Fibroblast of skin of scalp (primary cell): ENCODE measurements at places on chromosomes 5 and 9.

- DNase-seq, result peak; percentile 80
These were observed 170.3 kb downstream of the PDZD2 start for GRCh38 chr5:31809050-31809870.

DNA sequence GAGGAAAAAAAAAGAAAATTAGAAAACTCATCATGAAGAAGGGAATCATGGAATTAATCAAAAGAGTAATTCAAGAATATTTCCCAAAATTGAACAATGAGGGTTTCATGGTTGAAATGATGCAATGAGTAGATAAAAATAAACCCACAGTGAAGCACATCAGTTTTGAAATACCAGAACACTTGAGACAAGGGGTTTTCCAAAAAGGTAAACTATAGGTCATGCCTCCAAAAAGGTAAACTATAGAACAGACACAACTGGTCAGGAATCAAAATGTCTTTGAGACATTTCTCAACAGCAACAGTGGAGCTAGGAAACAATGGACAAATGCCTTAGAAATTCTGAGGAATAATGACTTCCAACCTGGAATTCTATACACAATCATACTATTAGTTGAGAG, 60.2 kb upstream of the PCSK5 start:
- DNase-seq, result no peak

- no peak for DNase-seq
These were observed 77.4 kb upstream of the ADAMTS16 start for GRCh38 chr5:5062525-5063302.

DNA sequence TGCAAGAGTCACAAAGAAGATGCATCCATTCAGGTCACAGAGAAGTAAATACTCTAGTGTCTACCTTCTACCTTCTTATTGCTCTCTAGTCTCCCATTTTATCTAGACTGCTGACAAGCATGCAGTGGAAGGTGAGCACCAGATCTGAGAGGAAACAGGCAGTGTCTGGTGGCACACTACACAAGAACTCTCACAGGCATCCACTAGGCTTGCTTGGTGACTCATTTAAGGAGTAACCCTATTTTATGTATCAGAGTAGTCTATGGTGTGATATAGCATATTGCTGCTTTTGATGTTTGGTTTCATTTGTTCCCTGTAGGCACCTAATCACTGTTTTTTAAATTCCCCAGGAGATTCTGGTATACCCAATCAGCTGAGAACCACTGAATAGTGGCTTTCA, 1.6 kb upstream of the THBS4 start:
- no peak for DNase-seq

- no peak for DNase-seq
These were observed 28.9 kb downstream of the NEURL1B start for GRCh38 chr5:172670005-172670402.

DNA sequence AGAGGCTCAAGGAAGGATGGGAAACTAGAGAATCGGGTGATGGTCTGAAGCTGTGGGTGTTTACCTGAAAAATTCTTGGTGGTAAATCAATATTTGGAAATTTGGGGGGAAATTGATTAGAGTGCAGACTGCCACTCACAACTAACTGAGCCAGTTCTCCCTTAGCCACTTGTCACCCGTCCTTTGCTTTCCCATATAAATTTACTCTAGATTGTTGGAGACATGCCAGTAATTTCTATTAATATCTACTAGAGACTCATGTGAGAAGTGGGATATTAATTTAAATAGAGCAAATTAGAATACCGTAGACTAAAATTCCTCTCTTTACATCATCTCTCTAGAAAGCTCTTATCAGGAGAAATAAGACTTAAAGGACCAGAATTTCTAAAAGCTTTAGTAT, 471.3 kb upstream of the DAB2 start:
- DNase-seq, result no peak

DNA sequence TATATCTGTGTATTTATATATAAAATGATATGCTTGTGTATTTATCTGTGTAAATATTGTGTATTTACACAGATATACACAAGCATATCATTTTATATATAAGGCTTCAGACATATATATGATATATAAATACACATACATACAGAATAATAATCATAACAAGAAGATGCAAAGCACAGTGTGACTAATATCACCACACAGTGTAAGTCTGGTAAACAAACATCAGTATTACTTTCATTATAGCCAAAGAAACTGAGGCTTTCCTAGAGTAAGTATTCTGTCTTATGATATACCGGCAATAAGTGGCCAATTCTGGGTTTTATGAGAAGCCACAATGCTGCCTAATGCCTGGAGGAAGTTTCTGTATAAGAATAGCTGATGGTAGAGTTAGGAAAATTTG, 29.9 kb upstream of the RAPGEF6 start:
- no peak for DNase-seq

GRCh38 chr9:27487128-27487640, 36.9 kb upstream of the IFNK start:
- no peak for DNase-seq

DNA sequence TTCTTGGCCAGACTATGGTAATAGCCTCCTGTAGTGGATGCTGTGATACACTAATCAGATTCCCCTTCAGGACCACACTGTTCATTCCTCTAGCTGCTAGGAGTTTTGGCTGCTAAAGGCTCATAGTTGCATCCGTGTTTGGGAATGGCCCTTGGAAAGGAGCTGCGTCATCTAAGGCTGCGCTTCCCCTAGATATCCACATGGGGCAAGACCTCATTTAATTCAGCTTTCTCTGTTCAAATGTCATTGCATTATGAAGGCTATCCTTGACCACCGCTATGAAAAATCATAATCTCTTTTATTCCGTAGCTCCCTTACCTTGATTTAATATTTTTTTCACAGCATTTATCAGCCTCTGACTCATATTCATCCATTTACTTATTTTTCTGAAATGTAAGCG, 258.3 kb upstream of the NR4A3 start:
- no peak for DNase-seq

- DNase-seq, result peak; percentile 7
These were observed 2.4 kb upstream of the GLT6D1 start for GRCh38 chr9:135641745-135642144.

- DNase-seq, result peak; percentile 68
These were observed 100.4 kb downstream of the TRIM36 start for GRCh38 chr5:115069087-115069968.

DNA sequence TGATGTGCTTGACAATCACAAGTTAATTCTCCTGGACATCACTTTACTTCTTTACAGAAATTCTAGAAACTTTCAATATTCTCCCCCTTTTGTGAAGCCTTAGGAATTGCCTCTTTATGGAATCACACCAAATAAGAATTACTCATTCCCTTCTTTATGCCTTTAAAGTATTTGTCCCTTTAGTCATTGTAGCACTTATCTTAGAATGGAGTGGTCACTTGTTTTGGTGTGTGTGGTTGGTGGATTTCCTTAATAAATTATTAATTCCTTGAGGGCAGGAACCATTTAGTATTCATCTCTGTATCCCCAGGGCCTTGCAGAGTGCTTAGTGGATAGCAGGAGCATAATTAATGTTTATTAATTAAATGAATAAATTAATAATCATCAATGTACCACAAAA, 307.0 kb downstream of the ARRDC3 start:
- peak; percentile 19 for DNase-seq

DNA sequence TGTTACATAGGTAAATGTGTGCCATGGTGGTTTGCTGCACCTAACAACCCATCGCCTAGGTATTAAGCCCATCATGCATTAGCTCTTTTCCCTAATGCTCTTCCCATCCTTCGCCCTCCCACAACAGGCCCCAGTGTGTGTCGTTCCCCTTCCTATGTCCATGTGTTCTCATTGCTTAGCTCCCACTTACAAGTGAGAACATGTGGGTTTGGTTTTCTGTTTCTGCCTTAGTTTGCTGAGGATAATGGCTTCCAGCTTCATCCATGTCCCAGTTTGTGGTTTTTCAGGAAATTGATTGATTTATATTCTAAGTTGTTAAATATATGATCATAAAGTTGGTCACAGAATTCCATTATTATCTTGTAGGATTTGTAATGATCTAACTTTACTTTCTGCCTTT, 85.3 kb upstream of the CAST start:
- no peak for DNase-seq

DNA sequence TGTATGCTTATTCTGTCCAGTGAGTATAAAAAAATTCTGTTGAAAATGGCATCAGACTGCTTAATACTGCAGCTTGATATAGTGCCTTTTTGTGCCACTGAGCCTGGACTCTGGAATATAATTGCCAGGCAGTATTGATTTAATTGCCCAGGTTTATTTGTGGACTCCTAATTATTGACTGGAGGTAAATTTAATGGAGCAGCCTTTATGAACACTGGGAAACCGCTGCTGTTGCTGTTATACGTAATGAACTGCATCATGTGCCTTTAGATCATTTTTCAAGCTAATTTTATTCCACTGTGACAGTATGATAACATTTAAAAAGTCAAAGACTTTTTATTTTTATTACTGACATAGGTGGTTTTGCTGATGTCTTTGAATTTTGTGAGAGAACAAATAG, 90.2 kb upstream of the SH3GL2 start:
- no peak for DNase-seq

DNA sequence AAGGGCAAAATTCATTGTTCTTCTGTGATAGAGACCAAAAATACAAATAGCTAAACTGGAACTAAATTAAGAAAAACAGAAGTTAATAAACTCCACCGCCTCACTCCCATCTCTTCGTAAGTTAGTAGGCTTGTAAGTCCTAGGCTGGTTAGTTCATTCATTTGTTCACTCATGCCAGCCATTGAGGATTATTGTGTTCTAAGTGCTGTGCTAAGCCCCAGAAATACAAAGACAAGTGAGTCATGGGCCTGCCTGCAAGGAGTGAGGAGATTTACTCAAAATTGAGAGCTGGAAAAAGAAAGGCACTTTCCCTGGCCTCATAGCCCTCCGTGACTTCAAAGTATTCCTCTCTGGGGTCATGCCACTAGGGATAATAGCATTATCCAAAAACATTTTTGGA, 8.5 kb downstream of the DOCK8 start:
- no peak for DNase-seq

DNA sequence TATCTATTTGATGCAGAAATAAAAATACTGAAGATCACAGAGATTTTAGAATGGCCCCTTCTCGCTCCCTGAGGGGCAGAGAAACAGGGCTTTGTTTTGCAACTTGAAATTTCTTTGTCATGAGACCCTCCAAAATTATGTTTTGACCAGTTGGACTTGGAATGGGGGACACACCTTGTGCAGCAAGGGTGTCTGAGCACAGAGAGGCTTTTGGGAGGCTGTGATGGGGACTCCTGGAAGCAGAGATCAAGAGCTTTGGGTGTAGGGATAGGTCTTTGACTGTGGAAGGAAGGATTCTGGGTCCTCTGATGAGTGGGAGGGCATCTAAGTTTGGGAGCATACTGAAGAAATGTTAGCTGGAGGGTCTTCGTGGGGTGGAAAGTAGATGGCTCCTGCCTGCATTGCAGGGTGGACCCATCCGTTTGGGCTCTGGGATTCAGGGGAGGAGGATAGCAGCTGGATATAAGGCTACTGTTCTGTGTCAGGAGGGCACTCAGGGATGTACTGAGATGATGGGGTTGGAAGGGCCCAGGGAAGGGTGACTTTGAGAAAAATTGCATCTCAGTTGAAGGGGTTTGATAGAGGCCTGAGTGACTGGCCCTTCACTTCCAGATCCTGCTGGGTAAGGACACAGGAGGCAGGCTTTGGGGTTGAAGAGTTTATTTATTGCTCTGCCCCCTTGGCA, 1.8 kb upstream of the MYORG start:
- no peak for DNase-seq

DNA sequence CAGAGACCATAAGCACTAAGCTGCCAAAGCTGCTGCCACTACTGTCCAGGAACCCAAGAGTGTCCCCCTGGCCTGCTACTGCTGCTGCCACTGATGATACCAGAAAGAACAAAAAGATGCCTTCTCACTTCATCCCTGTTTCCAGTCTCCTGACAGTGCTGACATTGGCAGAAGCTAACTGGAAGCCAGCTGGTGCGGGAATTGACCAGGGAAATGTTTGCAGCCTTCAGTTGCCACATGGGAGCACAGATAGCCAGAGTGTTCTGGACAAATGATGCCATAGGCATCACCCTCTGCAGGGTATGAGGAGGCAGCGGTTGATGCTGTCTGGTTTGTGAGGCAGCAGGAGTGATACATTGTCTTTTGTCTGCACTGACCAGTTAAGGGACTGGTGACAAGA, 258.4 kb downstream of the ZSWIM6 start:
- no peak for DNase-seq

DNA sequence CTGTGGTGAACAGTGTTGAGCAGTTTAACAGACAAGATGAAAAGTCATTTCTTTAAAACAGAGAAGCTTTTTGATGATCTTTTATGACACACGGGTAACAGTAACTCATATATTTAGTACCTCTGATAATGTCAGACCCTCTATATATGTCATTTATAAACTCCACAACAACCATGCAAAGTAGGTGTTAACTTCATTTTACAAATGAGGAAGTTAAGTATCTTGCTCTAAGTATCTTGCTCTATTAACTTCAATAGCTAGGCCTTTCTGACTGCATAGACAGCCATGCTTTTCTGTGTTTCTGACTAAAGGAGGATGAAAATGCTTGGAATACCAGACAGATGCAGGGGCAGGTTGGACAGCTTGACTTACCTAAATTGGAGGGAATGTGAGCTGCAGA, 1.8 kb downstream of the NUDT2 start:
- DNase-seq, result no peak

DNA sequence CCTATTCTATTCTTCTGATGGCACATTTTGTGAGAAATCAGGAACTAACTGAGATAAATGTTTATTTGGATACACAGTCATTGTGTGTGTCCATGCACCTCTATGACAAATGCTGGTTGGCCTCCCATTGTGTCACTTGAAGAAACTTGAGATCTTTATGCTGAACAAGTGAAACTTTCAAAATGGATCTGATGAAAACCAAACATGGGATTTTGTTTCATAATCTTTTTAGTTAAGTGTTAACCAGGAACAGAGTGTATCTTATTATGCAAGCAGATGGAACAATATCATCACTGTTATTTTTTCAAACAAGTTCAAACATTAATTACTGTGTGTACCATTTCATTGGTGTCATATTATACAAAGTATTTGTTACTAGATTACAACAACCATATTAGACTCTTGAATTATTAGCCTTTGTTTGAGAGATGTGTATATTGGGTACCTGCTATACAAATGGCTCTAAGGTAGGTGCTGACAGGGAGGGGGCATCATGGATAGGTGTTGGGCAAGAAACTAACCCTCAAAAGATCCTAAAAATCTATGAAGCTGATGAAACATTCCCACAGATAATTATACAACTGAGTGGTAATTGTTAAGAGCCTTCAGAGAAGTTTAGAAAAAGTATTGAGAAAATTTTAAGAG, 159.8 kb downstream of the PALM2AKAP2 start:
- DNase-seq, result no peak
